A549 treated with CpdA at 1 μM for 4 hours (cell line): ENCODE measurements at places on chromosomes 12 and 14. TPM values are rescaled to one million over a fixed set of nuclear protein-coding genes. Genes with fewer than 3 reads are reported as not detected.

The BCL2L14 gene
- not detected in 5 replicates for total RNA-seq

The GCH1 gene
- 3.5 to 3.8 TPM (median 3.7 TPM) in 5 replicates for total RNA-seq

The IKZF4 gene
- 2.1 to 3.1 TPM (median 2.6 TPM) in 5 replicates for total RNA-seq

The B4GALNT1 gene
- total RNA-seq = 36.6 to 54.4 TPM (median 48.1 TPM) in 5 replicates

The STAT6 gene
- 47.6 to 60.8 TPM (median 48.7 TPM) in 5 replicates for total RNA-seq

The GPR65 gene
- not detected in 5 replicates for total RNA-seq

The SIRT4 gene
- total RNA-seq = 0.87 to 1.2 TPM (median 1.1 TPM) in 5 replicates

The MSRB3 gene
- 21.1 to 24.6 TPM (median 23.2 TPM) in 5 replicates for total RNA-seq

The LRRC10 gene
- not detected in 5 replicates for total RNA-seq

The NKX2-1 gene
- total RNA-seq = 0.03 to 0.06 TPM in 2 of 5 replicates, not detected in the others

The LRTM2 gene
- total RNA-seq = not detected in 5 replicates

The TUBA1B gene
- total RNA-seq = 2,156 to 2,553 TPM (median 2,429 TPM) in 5 replicates

The POTEM gene
- total RNA-seq = not detected in 5 replicates

The NELL2 gene
- total RNA-seq = 0.16 to 0.30 TPM in 2 of 5 replicates, not detected in the others

The AMN gene
- total RNA-seq = 0.16 to 0.45 TPM (median 0.39 TPM) in 5 replicates

The RPS26 gene
- 625 to 834 TPM (median 733 TPM) in 5 replicates for total RNA-seq

The PPP1R13B gene
- total RNA-seq = 3.7 to 5.7 TPM (median 4.8 TPM) in 5 replicates

The UBE3B gene
- total RNA-seq = 12.2 to 17.8 TPM (median 14.7 TPM) in 5 replicates

The NRL gene
- total RNA-seq = 0.48 to 1.2 TPM (median 1.0 TPM) in 5 replicates

The FBLN5 gene
- 1.5 to 2.0 TPM (median 1.7 TPM) in 5 replicates for total RNA-seq

The MTRFR gene
- total RNA-seq = 12.8 to 21.0 TPM (median 16.0 TPM) in 5 replicates

The TMEM121 gene
- total RNA-seq = 3.2 to 9.7 TPM (median 9.0 TPM) in 5 replicates

The GPD1 gene
- 0.10 to 0.32 TPM (median 0.20 TPM) in 4 of 5 replicates, not detected in the other for total RNA-seq

The TRMT5 gene
- 13.3 to 19.2 TPM (median 14.6 TPM) in 5 replicates for total RNA-seq

The PTCSC3 gene
- not detected in 5 replicates for total RNA-seq

The LRRC43 gene
- total RNA-seq = 0.14 to 0.24 TPM (median 0.17 TPM) in 3 of 5 replicates, not detected in the others

The RIPK3 gene
- total RNA-seq = not detected in 5 replicates

The RAB21 gene
- 37.3 to 60.4 TPM (median 38.6 TPM) in 5 replicates for total RNA-seq

The KMT2D gene
- total RNA-seq = 32.8 to 47.2 TPM (median 40.1 TPM) in 5 replicates
